ENCODE measurements at places on chromosomes 12 and 14.

DNA sequence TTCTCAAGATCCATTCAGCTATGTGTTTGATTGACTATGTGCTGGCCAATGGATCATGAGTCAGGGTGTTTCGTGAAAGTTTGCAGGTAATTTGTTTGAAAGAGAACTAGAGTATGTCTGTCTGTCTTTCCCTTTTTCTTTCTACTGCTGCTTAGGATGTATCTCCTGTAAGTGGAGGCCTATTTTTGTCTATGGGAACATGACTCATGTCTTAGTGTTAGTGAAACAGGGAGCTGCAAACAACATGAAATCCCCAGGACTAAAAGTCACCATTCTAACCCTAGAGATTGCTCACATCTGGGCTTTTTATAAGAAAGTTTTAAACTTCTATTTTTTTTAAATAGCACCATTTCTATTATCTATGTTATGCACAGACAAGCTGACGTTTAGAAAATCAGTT, 333.0 kb downstream of the CCER1 start:
- DNase-seq, result no peak

DNA sequence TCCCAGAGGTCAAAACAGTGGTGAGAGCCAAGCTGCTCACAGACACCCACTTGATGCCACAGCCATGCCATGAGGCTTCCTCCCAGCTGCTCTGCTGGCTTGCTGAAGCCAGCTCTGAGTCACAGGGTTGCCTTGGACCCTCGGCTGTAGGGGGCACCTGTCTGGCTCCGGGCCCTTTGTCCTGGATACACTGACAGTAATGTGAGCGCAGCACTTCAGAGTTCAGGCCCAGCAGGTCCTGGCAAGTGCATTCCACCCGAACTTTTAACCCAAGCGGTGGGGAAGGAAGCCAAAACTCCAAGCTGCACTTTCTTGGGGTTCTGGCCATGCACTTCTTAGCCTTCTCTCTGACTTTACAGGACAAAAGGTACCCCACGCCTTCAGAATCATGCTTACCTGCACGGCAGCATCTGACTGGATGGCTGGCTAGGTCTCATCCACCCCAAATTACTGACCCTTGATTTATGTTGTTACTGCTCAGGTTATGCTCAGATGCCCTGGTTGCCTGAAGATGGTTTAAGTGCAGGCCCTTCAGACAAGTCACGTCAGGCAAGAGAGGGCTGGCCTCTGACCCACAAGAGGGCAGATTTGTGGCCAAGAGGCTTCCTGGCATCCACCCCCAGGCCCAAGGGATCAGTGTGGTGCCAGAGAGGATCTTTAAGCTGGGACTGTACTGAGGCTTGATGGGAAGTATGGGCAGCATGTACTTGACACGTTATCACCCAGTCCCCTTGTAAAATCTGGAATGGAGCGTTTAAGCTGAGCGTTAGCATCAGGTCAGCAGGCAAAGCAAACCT, 24.8 kb downstream of the SLC25A29 start:
- DNase-seq, result no peak

GRCh38 chr12:70592664-70593063, 44.6 kb downstream of the PTPRB start:
- no peak for DNase-seq

GRCh38 chr12:69623970-69624369, 13.3 kb upstream of the LRRC10 start:
- DNase-seq, result no peak

DNA sequence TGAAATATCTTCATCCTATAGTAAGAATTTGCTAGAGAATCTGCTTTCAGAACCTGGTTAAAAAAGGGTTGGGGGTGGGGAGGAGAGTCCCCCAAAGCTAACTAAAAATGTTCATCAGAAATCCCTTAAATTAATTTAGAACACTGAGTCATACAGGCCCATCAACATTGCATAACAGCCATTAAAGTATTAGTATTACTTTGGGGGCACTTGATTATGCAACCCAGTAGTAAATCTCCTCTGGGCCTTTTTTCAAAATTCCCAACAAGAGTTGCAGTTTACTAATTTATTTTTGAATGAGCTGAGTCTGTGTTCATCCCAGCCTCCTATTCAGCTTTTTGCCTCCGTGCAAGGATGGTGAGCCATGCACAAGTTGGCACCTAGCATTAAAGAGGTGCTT, 8.8 kb upstream of the SLC24A4 start:
- no peak for DNase-seq

- DNase-seq, result no peak
These were observed 51.8 kb downstream of the FAM222A start for GRCh38 chr12:109765446-109765810.

- DNase-seq, result no peak
These were observed 159.9 kb upstream of the NOS1 start for GRCh38 chr12:117521346-117521745.

- no peak for DNase-seq
These were observed 14.7 kb upstream of the KRT80 start for GRCh38 chr12:52206304-52207040.

GRCh38 chr14:60303745-60304144, 54.7 kb downstream of the PPM1A start:
- DNase-seq, result no peak
